Cerebellum (tissue), 4 donors: ENCODE measurements at places on chromosomes 1 and 21. TPM values are rescaled to one million over a fixed set of nuclear protein-coding genes. Genes with fewer than 3 reads are reported as not detected.

ADAMTS4 gene
- total RNA-seq = 2.0 TPM

ATF3 gene
- 1.5 TPM for total RNA-seq

NTNG1 gene
- total RNA-seq = 16.8 TPM

CFHR1 gene
- not detected for total RNA-seq

SH2D1B gene
- total RNA-seq = not detected

FCRL6 gene
- total RNA-seq = not detected

GRCh38 chr1:66231217-66231616 is 302.7 kb upstream of the SGIP1 start:
- DNase-seq = no peak

GRCh38 chr1:33250217-33250616 is 6.1 kb upstream of the ZNF362 start:
- DNase-seq = no peak

DNA sequence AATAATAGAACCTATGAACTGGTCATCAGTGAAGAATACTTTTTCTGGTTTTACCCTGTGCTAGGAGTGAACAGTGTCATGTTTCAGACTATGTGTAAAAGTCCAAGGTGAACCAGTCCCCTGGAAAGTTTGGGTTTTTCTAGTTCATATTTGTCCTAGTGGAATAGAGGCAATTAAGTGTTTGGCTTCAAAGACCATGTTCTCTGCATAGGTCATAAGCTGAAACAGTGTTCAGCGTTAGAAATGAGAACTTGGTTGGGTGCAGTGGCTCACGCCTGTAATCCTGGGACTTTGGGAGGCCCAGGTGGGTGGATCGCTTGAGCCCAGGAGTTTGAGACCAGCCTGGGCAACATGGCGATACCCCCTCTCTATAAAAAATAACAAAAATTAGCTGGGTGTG is 77.5 kb downstream of the UCK2 start:
- no peak for DNase-seq

DNA sequence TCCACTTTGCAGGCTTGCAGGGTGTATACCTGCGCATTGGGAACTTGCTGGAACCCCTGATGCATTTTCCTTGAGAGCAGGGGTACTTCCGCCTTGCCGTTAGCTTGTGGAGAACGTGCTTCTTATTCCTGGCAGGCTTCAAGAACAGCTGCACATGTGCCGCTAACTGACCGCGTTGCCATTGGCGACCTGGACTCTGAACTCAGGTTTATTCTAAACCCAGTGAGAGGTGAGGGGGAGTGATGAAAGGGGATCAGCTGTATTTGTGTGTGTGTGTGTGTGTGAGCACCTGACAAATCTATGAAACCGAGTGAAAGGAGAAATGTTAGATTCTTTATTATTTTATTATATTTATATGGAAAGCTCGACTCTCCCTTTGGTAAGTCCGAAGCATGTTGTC is 128.6 kb downstream of the HUNK start:
- no peak for DNase-seq

- DNase-seq = no peak
These were observed 31.8 kb downstream of the KIF1B start for GRCh38 chr1:10242135-10242534.

GRCh38 chr1:244155661-244156060 is 104.6 kb downstream of the ZBTB18 start:
- DNase-seq = no peak

- DNase-seq = no peak
These were observed 179.9 kb downstream of the TGFB2 start for GRCh38 chr1:218525031-218525430.

- DNase-seq = no peak
These were observed 285.7 kb downstream of the S1PR1 start for GRCh38 chr1:101522486-101522885.

- no peak for DNase-seq
These were observed 15.8 kb downstream of the HSPG2 start for GRCh38 chr1:21921100-21921875.

DNA sequence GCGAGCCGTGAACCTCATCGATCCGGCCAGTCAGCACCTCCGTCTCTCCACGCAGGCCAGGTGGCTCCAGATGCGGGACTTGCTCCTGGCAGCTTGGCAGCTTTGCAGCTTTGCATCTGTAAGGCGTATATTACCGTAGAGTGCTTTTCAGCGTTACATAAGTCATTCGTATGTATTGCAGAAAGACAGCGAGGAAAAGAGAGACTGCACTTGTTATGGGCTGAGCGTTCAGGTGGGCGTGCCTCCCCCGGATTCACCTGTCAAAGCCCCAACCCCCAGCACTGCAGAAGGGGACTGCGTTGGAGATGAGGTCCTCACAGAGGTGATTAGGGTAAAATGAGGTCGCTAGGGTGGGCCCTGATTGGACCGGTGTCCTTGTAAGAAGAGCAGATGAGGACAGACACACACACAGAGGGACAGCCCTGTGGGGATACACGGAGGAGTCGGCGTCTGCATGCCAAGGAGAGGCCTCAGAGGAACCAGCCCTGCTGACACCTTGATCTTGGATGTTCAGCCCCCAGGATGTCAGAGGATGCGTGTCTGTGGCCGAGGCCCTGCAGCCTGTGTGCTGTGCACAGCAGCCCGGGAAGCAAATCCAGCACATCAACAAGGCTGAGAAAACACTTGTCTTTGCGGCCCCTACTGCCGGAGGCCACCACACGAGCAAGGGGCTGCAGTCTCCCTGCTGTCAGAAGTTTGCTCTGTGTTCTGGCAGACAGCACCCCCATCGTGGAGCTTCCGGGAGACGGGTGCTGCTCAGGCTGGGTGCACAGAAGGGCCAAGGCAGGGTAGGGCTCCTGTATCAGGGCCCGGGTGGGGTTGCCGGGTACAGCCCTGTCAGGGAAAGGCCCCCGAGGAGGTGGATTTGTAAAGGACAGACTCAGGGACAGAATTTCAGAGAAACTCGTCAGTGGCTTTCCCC is 10.9 kb upstream of the AGPAT3 start:
- no peak for DNase-seq

DNA sequence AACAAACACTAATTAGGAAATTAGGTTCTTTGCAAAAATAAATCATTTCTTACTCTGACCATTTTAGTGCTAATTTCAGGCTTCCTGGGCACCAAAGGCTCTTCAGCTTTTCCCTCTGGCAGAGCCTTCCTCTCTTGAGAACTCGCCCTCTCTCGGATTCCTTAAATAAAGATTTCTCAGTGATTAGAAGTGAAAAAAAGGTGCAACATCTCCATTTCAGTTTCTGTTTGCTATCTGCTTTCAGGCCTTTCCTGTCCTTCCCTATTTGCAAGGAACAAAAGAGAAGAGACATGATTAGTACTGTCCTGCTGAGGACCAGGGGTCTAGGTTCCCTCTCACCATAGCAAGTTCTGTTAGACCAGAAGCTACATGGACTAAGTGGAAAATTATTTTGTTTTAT is 27.8 kb upstream of the CACYBP start:
- DNase-seq = no peak

DNA sequence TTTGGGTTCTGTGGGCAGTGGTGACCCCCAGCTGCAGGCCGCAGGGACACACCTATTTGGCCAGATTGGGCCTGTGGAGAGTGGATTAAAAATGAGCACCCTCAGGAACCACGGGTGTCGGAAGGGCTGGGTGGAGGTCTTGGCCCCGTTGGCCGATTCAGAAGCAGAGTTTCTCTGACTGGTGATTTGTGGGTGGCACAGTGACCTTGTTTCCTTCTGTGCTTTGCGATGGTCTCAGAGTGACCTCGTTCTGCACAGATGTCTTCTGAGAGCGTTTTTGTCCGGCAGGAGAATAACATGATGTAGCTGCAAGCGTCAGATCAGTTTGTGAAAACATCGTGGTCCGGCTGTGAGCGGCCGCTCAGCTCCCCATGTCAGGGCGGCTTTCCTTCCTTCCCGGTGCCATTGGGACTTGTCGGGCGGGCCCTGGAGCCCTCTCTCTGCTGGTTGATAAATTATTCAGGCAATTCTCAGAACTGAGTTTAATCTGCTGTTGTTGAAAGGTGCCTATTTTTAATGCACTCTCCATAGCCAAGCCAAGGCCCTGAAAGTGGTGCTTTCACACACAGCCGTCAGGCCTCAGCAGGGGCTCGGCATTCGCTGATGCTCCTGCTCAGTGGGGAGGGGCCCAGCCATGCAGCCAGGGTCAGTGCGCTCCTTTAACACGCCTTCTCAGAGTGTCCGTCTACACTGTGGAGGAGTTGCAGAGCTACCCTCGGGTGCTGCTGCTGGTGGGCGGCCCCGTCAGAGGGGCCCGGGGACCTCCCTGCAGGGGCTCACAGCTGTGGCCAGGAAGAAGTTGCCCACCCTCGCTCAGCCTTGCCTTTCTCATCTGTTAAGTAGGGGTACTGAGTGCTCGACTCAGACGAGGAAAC is 26.8 kb downstream of the TRPM2 start:
- no peak for DNase-seq
